H7 (cell line): ENCODE measurements at places on chromosomes 6 and 20.

- DNase-seq: no peak
These were observed 35.3 kb downstream of the YTHDF1 start for GRCh38 chr20:63180569-63181185.

DNA sequence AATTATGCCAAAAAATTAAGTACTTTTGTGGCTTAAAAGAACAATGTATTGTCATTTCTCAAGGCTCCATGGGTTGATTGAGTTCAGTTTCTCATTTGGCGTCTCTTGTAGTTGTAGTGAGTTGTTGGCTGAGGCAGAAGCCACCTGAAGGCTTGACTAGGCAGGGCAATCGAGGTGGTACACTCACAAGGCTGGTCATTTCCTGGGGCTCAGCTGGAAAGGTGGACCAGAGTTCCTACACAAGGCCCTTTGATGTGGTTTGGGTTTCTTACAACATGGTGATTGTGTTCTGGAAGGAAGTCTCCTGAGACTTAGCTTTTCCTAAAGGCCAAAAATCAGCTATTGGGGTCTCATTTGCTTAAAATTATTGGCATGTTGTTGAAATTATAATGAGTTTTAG is 22.6 kb downstream of the MAS1 start:
- no peak for DNase-seq

GRCh38 chr6:67887419-67887746 is 747.7 kb upstream of the ADGRB3 start:
- no peak for DNase-seq

DNA sequence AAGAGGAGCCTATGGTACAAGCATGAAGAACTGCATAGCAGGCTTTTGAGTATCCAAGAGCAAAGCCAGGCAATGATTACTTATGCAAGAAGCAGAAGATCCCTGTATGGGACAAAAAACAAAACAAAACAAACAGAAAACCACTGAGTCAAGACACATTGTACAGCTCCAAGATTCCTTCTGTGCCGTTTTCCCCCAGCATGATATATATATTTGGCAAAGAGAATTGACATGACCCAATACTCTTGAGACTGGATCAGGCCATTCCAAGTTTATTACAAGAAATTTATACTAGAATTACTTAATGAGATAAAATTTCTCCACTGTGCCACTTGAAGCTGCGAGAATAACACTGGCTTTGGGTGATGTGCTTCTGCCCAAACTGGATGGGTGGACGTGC is 65.5 kb downstream of the TRMT11 start:
- DNase-seq: no peak

DNA sequence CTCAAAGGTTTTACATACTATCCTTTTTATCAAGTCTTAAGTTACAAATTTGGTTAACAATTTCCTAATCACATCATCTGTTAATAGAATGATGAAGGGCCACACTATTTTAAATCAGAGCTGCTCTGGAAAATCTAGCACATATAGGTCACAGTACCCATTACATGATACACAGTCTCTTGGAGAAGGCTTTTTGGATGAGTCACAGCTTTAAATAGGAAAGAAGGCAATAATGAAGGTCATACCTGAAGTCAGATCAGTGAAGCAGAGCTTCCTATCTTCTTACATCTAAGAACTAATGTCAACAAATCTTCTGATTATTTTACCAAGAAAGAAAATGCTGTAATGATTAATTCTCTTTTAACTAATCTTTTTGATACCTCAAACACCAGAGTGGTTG is 248.5 kb downstream of the BTBD9 start:
- DNase-seq: no peak

DNA sequence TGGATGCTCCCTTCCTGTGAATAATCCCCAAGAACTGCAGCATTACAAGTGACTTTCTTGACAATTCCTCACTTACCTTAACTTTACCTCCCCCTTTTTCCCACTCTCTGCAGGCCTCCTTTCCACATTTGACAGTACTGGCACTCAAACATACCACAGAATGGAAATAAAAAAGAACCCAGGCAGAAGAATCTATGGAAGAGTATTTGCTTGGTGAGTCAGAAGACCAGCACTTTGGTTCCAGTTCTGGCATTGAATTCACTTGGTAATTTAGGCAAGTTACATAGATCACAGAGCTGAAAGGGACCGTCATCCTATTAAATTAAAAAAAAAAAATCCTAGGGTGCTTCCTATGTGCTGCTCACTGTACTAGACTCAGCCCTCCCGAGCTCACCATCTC is 55.0 kb downstream of the BTBD9 start:
- DNase-seq: no peak

DNA sequence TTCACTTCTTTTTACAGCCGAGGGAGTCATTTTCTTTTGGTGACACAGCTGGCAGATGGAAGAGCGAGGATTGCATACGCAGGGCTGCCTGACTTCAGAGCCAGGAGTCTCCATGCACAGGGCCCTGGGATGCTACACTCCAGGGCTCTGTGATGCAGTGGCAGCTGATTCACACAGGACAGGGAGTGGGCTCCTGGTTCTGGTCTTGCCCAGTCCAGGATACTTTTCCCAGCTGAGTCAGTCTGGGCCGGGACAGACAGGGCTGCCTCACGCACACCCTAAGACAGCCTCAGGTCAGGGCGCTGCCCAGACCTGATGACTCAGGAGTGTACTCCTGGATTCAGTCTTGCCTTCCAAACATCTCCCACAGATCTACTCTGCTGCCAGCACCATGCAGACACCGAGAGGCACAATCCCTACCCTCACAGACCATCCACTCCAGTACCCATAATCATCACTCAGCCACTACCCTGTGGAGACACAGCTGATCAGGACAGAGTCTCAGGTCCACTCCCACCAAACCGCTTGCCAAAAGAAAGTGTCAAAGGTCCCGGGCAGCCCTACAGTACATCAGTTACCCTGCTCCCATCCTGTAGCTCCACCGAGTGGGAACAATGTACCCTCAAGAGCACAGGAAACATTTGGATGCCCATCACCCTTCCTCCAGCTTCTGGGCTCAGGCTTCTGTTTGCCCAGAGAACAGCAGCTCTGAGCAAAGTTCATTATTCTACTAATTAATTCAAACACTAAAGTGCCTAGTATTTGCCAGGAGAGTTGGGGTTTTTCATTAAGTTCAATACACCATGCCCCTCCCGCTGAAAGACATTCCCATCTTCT is 11.5 kb downstream of the SDC4 start:
- no peak for DNase-seq

- no peak for DNase-seq
These were observed 1.2 kb upstream of the ZNFX1 start for GRCh38 chr20:49278818-49279676.

DNA sequence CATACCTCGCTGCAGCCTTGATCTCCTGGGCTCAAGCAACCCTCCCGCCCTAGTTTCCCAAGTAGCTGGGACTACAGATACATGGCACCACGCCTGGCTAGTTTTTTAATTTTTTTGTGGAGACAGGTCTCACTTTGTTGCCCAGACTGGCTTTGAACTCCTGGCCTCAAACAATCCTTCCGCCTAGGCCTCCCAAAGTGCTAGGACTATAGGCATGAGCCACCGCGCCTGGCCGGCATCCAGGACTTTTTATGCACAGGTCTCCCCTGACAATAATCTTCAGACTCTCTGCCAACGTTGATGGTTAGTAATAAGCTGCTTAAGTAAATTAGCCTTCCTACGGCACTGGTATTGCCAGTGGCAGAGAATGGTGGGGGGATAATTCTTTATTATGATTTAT is 110.5 kb upstream of the MTHFD1L start:
- DNase-seq: no peak

GRCh38 chr6:43739642-43740091 is 30.3 kb upstream of the VEGFA start:
- DNase-seq: peak; percentile 16

DNA sequence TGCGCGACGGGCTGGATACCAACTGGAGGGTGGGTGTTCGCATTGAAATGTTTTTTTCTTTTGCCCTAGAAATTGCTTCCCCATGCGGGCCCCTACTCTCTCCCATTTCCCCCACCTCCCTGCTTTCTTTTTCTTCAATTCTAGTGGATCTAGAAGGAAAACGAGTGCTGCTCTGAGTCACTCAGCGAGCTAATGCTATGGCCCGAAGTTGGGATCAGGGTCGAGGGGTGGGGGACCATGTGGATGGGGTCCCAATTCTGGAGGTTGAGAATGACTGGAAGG is 71.5 kb downstream of the SOX4 start:
- DNase-seq: peak; percentile 69

DNA sequence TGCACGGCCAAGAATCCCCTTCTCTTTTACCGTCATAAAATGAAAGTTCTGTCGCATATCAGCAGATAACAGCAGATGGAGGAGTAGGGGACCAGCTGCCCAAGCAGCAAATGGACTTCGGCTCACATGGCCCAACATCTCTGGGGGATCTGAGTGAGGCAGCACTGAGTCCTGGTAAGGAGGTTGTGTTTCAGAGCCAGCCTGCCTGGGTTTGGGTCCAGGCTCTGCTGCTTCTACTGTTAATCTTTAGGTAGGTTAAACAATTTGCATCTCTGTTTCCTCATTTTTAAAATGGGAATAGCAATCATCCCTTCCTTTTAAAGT is 193.6 kb downstream of the DOK5 start:
- no peak for DNase-seq

DNA sequence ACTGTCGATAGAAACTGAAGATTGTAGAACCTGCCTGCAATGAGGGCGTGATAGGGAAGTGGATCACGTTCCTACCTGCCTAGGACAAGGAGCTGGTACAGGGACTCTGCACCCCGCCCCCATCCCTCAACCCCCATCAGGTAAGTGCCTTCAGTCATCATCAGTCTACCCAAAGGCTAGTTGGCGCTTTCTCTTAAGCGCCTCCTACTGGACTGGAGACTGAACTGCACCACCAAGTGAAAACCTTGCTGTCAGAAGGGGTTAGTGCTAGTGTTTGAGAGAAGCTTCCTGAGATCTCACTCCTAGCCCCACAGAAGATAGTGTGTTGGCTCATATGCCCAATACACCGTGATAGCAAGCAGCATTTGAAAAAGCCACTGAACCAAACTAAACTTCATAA is 706.5 kb upstream of the MAN1A1 start:
- peak; percentile 9 for DNase-seq

DNA sequence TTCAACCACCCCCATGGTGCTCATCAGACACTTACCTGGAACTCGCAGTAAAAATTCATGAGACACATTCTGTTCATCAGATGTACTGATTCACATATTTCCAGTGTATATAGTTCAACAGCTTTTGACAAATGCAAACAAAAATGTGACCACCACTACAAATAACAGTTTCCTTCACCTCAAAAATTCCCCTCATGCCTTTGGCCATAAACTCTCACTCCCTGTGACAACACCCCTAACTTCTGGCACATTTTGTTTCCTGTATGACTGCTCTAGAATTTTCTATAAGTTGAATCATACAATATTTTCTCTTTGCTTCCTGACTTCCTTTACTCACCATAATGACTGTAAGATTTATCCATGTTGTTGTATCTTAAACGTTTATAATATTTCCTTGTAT is 63.7 kb downstream of the C6orf118 start:
- DNase-seq: no peak

DNA sequence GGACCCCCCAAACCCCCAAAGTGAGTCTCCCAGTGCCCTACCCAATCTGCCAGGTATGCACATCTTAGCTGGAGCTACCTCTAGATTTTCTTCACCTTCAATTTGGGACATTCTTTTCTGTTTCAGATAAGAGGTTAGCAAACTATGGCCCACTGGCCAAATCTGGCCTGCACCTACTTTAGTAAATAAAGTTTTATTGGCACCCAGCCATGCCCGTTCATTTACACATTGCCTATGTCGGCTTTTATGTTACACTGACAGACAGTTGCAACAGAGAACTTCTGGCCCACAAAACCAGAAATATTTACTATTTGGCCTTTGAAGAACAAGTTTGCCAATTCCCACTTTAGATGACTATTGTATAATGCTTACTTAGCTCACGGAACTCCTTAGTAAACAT is 55.9 kb upstream of the STX16 start:
- DNase-seq: no peak

GRCh38 chr6:144468709-144469108 is 183.6 kb downstream of the UTRN start:
- DNase-seq: no peak

DNA sequence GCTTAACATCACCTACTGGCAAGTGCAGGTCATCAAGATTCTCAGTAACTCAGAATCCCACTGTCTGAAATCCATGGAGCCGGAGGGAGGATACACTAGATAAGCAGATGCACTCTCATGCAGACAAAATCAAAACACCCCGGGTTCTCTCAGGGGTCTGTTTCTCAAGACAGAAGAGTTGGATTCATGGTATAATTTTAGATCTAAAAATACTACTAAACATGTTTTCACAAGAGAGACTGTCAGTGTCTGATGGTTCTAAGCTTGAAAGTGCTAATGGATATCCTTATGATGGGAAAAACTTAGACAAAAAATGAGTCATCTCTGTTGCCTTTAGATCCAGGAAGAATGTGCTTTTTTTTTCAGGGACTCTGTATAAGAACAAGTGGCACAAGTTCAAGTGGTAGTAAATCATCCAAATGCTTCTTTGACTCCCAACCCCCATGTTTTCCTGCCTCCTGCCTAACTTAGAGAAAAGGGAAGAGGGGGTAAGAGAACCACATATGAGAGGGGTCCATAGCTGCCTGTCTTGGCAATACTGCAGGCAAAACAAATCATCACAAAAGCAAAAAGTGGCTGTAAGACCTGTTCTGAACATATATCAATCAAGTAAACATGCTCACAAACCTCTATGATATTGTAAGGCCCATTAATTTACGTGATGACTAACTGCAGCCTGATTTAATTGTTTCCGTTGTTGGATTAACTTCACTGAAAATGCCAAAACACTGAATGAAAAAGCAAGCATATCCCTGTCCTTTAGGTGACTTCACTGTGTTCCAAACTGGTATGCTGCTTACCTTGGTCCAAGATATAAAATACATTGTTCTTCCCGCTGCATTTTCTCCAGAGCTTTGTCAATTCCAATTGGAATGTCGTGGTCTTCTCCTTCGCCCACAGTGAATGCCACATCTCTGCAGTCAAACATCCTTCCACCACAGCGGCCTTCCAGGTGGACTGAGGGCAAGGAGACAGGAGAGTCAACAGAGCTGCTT is 84.0 kb upstream of the TULP1 start:
- DNase-seq: no peak

DNA sequence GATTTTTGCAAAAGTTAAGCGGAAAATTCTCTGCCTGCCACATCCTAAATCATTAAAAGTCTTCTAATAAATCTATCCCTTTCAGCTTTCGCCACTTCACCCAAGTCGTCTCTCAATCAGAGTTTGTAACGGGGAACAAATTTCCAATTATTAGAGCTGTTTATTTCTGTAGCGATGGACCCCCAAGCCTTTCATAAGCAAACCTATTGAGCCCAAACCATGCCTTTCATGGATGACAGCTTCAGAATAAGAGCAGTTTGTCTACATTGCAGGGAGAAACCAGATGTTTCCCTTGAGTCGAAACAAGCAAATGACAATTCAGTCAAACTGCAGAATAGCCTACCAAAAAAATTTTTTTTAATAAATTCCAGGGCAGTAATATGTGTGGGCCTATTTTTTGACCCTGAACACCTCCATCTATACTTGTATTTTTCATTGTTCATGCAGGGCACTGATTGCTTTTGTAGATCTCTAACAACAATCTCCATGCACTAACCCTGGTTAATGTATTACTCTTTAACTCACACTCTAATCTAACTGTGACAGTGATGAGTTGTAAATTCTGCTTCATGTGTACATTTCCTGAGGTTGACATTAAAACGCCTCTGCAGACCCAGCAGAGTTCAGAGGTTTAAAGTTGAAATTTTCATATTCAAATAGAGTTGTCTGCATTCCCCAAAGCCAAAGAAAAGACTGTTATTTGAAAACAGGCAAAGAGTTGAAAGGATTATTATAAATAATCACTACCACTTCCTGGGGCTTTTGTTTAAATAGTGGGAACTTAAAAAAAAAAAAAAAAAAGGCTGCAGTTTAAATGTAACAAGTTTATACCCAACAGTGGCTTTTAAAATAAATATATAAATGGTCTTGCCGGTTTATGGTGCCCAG is 64.5 kb downstream of the ATP9A start:
- DNase-seq: no peak
